Right cardiac atrium (tissue), 5 donors: ENCODE measurements at places on chromosomes 6 and 20. TPM values are rescaled to one million over a fixed set of nuclear protein-coding genes. Genes with fewer than 3 reads are reported as not detected.

Gene TMEM239
- polyA plus RNA-seq, result not detected

GRCh38 chr20:46551522-46552381 lies 1.3 kb upstream of the OCSTAMP start:
- no peak for DNase-seq

GRCh38 chr20:8842525-8842924 lies 226.4 kb upstream of the PLCB4 start:
- no peak for DNase-seq

GRCh38 chr20:20628314-20628713 lies 84.1 kb downstream of the RALGAPA2 start:
- no peak for DNase-seq
